Endothelial cell (in vitro differentiated cells): ENCODE measurements at places on chromosomes 2 and 18. TPM values are rescaled to one million over a fixed set of nuclear protein-coding genes. Genes with fewer than 3 reads are reported as not detected.

Gene BCL11A
- 9.6 TPM for total RNA-seq

Gene FAM117B
- 13.0 TPM for total RNA-seq

Gene NOSTRIN
- not detected for total RNA-seq

Gene CTLA4
- not detected for total RNA-seq

DNA sequence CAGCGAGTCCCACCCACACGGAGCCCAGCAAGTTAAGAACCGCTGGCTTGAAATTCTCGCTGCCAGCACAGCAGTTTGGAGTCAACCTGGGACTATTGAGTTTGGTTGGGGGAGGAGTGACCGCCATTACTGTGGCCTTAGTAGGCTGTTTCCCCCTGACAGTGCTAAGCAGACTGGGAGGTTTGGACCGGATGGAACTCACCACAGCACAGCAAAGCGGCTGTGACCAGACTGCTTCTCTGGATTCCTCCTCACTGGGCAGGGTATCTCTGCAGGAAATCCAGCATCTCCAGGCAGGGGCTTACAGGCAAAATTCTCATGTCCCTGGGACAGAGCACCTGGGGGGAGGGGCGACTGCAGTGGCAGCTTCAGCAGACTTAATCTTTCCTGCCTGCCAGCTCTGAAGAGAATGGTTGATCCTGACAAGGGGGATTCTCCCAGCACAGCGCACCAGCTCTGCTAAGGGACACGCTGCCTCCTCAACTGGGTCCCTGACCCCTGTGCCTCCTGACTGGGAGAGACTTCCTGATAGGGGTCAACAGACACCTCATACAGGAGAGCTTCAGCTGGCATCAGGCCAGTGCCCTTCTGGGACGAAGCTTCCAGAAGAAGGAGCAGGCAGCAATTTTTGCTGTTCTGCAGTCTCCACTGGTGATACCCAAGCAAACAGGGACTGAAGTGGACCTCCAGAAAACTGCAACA lies 425.4 kb downstream of the NYAP2 start:
- H3K4me3 ChIP-seq: no peak overlapping the region
- no peaks in the 10 kb centered on the region for H3K4me1 ChIP-seq
- no peak overlapping the region for H3K27ac ChIP-seq
- no peaks in the 10 kb centered on the region for H3K27me3 ChIP-seq
- no peak for DNase-seq
